Right kidney (tissue), 9 donors: ENCODE measurements at places on chromosomes 5 and 9.
A peak's percentile ranks its signal among the peaks of the same experiment; 100 is the strongest.

GRCh38 chr5:145101246-145101645, 733.9 kb downstream of the PRELID2 start:
- no peak for DNase-seq

DNA sequence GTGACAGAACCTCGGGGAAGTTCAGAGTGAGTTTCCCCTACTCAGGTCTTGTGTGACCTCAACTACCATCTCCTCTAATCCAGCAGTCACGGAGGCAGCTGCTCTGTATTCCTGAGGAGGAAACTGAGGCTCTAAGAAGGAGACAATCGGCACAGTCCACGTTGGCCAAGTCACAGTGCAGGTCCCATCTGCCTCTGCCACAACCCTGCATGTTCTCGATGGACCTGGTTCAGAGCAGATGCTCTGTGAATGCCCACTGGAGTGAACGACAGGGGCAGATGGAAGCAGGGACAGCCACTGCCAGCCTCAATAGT, 722 bp upstream of the ERGIC1 start:
- no peak for DNase-seq

GRCh38 chr5:8633259-8633658, 764.3 kb downstream of the MTRR start:
- no peak for DNase-seq

DNA sequence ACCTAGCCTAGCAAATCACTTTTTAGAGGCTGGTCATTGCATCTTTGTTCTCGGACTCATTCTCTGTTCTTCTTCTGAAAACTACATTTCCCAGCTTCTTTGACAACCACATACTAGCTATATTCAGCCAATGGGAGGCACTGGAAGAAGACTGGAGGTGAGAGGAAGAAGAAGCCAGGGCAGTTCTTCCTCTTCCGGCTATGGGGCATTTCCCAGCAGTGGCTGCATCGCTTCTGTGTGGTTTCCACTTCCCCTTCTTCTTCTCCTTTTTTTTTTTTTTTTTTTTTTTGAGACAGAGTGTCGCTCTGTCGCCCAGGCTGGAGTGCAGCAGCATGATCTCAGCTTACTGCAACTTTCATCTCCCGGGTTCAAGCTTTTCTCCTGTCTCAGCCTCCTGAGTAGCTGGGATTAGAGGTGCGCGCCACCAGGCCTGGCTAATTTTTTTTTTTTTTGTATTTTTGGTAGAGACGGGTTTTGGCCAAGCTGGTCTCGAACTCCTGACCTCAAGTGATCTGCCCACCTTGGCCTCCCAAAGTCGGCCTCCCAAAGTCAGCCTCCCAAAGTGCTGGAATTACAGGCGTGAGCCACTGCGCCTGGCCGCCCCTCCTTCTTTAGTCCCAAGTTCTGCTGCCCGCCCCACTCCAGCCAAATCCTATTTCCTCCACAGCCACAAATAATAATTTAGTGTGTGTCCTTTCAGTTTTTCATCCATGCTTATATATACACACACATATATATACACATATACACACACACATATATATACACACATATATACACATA, 6.9 kb upstream of the UBAP1 start:
- no peak for DNase-seq

DNA sequence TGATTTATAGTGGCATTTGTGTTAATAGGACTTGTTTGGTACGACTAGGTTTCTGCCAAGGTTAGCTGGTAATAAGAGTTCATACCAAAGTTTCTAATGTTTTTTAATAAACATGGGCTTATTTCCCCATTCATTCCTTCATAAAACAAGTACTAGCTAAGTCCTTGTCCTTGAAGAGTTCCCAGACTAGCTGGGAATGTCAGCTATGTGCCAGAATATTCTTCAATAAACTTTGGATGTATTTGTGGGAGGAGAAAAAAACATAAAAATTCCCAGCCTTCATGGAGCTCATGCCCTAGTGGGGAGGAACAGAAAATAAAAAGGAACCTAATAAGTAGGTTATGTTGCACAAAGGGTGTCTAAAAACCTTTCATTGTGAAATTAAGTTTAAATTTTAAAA, 176.9 kb downstream of the DENND1A start:
- no peak for DNase-seq

DNA sequence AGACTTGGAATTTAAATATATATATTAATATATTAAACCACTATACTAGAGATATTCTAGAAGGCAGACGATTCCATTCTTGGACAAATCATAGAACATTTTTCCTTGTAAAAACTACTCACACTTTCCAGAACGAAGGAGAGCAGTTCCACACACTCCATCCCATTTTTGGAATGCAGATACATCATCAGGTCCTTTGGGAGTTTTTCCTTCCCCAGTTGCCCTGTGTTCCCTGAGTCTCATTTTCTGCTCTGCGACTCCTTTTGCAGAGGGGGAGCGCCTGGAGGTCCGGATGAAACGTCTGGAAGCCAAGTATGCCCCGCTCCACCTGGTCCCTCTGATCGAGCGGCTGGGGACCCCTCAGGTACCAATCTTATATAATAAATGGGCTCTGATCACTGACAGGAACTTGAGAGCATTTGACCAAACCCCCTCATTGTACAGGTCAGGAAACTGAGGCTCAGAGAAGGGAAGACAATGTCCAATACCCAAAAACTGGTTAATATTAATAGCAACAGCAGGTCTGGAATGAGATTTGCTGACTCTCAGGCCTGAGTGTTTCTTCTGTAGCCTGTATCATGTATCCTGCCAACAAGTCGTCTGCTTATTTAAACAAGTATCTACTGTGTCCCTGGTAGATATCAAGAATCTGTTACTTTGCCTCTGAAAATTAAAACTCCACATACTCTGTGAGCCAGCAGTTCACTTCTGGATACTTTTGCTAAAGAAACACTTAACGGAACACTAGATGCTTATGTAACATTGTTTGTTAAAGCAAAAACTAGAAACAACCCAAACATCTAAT, 76.8 kb upstream of the NIPAL4 start:
- DNase-seq = no peak

DNA sequence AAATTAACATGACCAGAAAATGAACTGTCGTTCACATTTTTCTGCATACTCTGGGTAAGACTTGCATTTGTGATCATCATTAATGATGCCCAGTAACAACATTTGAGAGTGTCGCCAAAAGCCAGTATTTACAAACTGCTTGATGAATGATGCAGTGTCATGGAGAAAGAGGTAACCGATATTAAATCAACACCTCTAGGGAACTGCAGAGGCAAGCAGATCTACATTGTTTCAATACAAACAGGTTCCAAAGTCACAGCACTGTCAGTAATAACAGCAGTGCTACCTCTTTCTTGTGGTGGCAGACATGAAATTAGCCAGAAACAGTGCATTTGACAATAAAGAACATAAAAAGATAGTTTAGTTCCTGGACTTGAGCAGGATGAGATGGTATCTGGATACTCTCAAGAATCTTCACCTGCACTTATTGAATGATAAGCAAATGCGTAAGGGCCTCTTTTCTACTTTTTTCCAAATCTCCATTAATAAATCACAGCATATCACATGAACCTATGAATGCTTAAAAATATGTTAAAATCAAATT, 456.6 kb downstream of the ARHGEF28 start:
- no peak for DNase-seq

GRCh38 chr5:154325566-154325965, 120.2 kb upstream of the SAP30L start:
- no peak for DNase-seq

DNA sequence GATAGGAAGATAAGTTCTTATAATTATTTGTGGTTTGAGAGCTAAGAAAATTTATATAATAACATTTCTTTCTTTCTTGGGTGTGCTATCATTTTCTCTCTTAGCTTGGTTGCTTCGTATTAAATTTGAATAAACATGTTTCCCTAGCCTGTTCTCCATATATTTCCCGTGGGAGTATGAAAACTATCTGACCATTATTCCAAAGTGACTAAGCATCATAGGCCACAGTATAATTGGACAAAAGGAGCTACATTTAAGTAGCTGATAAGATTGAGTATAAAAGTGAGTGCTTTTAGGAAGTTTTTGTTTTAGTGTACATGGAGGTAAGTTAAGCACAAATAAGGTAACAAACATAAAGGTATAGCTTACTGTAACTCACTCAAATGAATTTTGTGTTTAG, 8.4 kb upstream of the OSMR start:
- DNase-seq = no peak

- no peak for DNase-seq
Observed at GRCh38 chr5:59328709-59329296, 564.7 kb downstream of the PDE4D start.

DNA sequence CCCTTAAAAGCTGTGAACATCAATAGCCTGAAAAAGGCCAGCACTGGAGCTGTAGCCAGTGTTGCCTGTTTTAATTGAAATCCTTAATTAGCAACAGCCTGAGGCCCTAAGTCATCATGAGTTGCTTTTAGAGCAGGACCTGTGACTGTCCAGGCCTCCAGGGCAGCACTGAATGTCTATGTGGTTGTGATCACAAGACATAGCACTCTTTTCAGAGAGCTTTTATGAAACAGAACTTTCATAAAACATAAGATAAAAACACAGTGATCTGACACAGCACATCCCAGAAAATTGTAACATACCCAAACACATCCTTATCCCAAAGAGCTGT, 85.5 kb upstream of the MYO10 start:
- no peak for DNase-seq

DNA sequence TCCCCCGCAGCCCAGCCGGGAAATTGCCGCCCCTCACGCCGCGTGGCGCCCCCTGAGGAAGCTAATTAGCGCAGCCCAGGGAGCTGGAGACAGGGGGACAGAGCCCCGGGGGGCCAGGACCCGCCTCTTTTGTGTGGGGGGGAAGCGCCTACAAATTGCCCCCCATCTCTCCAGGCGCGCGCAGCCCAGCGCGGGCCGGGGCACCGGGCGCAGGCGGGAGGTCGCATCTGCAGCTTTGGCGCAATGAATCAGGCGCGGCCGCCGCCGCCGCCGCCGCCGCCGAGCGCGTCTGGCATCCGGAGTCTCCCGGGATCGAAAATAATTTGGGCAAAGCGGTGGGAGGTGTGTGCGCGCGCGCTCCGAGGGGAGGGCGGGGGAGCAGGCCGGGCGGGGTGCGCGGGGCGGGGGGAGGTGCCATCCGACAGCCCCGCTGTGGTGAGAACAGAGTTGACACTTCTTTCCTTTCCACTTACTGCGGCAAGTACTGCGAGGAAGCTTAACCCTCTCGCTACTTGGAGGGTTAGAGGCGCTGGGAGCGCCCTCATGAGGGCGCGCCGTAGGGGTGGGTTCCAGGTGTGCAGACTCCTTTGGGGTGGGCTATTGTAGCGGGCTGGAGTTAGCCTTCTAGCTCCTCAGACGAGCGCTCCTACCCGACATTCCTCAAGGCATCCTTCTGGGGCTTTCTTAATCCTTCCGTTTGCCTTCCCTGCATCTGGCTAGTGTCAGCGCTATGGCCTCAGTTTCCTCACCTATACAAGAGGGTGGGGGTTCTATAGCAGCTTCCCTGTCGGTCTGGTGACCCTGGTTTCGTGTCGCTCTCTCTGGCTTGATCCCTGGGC, 63.1 kb downstream of the CXXC5 start:
- peak; percentile 73 for DNase-seq

GRCh38 chr5:103475629-103476240, 86.9 kb downstream of the NUDT12 start:
- DNase-seq = peak; percentile 19

- DNase-seq = no peak
Observed at GRCh38 chr5:72126796-72127195, 19.5 kb downstream of the MAP1B start.

DNA sequence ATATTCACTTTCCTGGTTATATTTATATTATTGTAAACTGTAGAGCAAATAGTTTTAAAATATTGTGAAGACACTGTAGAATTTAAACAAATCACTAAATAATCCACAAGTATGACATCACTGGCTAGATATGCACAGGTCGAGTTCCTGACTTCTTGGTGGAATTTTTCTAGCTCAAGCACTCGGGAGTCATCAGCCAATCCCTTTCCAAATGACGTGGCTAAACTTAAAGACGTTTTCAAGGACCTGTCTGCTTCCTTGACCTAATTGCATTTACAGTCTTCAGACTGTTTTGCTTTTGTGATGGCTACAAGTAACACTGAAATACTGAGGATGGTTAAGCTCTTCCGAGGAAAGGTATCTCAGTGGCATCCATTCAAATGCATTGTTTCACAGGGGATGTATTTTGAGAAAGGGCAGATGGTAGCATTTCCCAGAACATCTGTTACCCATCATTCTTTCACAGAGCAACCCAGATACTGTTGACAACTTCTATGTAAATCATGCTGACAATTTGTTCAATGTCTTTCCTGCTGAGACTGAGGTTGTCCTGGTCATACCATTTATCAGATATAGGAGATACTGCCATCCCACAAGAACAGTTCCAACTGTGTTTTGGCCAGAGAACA, 262.8 kb downstream of the CDH10 start:
- no peak for DNase-seq

- no peak for DNase-seq
Observed at GRCh38 chr9:103798620-103799019, 295.5 kb upstream of the SMC2 start.

GRCh38 chr9:114124666-114125475, 25.8 kb upstream of the KIF12 start:
- DNase-seq = no peak

- no peak for DNase-seq
Observed at GRCh38 chr5:121366515-121366914, 485.2 kb upstream of the FTMT start.

DNA sequence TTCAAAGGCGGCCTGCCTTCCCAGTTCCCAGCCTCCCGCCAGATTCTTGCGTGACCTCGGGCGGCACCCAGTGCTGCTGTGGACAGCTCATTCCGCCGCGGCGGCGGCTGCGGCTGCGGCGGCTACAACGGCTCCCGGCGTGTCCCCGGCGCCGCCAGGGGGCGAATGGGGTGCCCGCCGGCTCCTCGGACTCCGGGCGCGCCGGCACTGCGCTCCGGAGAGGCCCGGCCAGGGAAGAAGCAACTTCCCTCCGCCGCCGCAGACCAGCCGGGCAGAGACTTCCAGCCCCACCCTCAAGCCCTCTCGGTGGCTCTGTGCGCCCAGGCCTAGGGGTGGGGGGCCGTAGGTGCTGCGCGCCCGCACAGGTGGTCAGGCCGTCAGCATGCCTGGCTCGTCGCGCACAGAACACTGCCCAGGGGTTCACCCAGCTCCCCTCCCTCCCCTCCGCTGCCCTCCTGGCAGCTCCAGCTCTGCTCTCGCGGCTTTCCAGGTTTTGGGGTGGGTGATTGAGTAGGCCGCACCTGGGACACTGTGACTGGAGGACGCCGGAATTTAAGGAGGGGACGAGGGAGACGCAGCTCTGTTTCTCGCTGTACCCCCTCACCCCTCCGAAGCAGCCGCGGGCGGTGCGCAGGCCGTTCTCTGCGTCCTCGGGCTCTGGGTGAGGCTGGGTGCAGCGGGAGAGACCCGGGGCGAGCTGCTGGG, 20.2 kb downstream of the IGIP start:
- DNase-seq = peak; percentile 82

DNA sequence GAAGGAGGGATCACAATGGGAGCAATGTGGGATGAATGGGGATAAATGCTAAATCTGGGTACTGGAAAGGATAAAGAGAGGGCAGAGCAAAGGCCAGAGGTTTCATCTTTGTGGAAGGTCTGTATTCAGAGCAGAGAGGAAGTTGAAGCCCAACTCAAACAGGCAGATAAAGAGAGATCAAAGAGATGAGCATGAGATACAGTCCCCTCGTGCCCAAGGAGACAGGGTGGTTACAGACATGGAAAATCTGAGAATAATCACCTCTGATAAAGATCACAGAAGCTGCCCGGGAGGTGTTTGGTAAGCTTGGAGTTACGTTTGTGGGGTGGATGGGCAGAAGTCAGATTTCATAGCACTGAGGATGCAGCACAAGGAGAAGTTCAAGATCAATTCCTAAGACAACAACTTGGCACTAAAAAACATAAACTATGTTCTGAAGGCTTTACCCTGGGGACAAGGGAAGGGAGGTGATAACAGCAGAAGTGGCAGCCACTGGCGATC, 459 bp upstream of the ERAP2 start:
- DNase-seq = peak; percentile 12

- DNase-seq = no peak
Observed at GRCh38 chr5:34791761-34792244, 47.2 kb upstream of the TTC23L start.
